ENCODE measurements at places on chromosomes 16 and 17.

- no peak for DNase-seq
Observed at GRCh38 chr16:23006380-23006779, 142.9 kb downstream of the USP31 start.

GRCh38 chr17:35586569-35587073 lies 501 bp upstream of the AP2B1 start:
- no peak for DNase-seq

DNA sequence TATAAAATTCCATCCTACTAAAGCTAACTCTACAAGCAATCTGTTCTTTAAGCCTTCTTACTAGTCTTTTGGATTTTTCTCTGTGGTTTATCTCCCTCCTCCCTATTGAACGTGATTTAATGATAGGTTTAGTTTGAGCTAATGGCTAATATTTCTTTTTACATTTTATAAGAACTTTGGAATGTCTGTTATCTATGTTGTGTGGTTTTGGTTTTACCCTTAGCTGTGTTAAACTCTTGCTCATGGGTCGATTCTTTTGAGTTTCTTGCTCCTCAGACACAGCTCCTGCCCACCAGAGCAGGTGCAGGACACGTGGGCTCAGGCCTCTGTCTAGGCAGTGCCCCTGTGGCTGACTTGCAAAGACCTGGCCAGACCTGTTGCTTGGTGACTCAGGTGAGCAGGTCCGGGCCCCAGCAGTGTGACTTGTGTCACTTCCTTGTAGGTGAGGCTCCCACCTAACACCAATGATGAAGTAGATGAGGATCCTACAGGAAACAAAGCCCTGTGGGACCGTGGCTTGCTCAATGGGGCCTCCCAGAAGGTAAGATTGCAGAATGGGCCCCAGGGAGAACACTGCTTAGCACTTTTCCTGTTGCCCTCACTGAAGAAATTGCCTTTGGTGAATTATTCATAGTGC lies 45.1 kb downstream of the SF3B3 start:
- no peak for DNase-seq

DNA sequence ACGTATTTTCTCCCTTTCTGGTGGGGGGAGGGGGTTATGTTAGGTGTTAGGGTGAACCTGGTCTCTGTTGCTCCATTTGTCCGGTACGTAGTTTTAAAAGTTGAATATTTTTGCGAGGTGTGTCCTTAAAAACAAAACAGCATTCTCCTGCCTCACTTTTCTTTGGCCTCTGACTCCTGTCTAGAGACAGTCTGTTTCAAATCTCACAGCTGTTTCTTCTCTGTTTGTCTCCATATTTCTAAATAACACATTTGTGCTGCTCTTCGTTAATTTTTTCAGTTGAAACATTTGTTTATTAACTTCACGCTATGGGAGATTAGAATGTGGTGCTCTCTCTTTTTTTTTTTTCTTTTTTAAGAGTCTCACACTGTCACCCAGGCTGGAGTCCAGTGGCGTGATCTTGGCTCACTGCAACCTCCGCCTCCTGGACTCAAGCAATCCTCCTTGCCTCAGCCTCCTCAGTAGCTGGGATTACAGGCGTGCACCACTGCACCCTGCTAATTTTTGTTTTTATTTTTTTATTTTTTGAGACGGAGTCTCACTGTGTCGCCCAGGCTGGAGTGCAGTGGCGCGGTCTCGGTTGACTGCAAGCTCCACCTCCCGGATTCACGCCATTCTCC lies 31.7 kb downstream of the RPA1 start:
- no peak for DNase-seq

DNA sequence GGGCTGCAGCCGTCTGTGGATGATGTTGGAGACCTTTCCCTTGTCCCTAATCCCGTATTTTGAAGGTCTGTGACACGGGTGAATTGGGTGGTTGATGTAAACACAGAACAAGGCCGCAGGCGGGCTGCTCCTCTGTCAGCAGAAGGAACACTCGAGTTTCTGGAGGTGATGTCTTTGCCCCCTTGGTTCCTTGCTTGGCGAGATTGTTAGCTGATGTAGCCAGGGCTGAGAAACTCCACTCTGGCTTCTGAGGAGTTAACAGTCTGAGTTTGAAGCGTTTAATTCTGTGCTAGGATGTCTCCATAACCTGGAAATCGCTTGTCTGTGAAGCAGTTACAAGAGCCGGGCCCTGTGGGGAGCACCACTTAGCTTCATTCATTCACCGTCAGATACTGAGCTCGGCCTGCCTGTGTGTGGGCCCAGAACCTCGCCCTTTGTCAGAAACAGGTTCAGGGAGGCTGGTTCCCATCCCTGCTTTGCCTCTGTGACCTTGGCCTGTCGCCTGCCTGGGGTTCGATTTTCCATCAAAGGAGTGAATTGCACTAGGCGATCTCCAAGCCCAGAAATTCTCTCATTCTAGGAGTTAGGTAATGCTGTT lies 1.3 kb downstream of the MAPK8IP3 start:
- DNase-seq: no peak

- DNase-seq: no peak
Observed at GRCh38 chr16:78704416-78704815, 605.0 kb downstream of the WWOX start.

DNA sequence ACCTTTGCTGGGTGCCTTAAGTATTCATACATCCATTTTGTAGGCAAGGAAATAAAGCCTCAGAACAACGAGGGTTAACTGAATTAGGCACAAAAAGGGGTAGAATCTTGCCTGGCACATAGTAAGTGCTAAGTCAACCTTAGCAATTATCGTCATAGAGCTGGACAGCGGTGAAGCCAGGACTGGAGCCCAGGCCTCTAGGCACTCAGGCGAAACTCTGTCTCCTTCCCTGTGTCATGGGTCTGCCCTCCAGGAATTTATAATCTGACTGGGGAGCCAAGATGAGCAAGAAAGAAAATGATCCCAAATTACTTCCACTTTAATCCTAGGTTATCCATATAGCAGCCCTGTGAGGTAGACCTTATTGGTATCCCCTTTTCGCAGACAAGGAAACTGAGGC lies 61.4 kb downstream of the KATNIP start:
- no peak for DNase-seq

GRCh38 chr17:49069585-49070273 lies 62.8 kb upstream of the B4GALNT2 start:
- DNase-seq: no peak

DNA sequence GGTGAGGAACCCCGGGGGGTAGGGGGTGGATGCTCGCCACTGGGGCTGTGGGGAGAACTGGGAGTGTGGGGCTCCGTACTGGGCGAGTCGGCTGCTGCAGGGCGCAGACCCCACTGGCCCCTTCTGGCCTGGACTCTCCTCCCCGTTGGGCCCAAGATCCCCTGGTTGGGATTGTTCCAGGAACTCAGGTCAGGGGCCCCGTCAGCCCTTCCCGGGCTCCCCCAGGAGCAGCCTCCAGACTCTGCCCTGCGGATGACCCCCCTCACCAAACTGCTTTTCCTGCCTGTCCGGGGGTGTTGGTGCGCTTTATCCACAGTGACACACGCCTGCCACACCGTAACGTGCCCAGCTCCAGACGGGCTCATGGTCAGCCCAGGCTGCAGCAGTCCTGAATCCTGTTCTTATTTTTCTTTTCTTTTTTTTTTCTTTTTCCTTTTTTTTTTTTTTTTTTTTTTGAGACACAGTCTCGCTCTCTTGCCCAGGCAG lies 21.1 kb downstream of the CENPX start:
- no peak for DNase-seq

GRCh38 chr16:66278111-66278531 lies 88.4 kb upstream of the CDH5 start:
- DNase-seq: no peak

- no peak for DNase-seq
Observed at GRCh38 chr16:65005696-65006095, 116.2 kb downstream of the CDH11 start.

- no peak for DNase-seq
Observed at GRCh38 chr17:64015447-64015846, 5.0 kb downstream of the ICAM2 start.

GRCh38 chr16:89018282-89019158 lies 41.5 kb upstream of the CBFA2T3 start:
- DNase-seq: no peak

GRCh38 chr17:32831627-32832243 lies 45.2 kb downstream of the MYO1D start:
- DNase-seq: no peak

DNA sequence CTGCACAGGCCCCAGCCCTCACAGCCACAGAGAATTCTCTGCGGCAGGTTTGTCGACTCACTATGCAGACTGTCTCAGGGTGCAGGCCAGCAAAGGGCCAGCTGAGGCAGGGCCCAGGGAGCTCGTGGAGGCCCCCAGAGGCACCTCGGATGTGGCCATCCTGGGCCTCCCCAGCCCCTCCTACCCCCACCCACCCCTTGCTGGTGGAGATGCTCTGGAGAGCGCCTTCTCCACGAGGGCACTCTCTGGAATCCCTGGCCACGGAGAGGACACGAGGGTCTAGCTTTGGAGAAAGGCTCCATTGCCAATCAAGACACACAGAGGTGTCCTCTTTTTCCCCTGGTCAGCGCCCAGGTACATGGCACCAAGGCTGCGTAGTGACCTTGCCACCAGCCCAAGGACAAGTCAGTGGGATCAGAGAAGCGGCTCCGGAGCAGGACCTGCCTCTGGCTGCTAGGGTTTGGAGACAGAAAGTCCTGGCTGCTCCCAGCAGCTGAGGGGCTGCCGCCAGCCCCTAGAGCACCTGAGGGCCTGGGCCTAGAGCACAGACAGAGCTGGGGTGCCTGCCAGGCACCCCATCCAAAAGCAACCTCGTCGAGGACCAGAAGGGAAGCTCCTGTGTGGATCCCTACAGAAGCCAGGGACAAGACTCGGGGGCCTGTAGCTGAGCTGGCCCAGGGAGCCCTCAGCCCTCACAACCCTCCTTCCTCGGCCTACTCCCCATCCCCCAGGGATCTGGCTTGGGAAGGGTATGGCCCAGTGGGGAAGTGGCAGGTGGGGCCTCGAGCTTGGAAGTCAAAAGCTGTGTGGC lies 18.7 kb downstream of the ARL2BP start:
- DNase-seq: no peak

DNA sequence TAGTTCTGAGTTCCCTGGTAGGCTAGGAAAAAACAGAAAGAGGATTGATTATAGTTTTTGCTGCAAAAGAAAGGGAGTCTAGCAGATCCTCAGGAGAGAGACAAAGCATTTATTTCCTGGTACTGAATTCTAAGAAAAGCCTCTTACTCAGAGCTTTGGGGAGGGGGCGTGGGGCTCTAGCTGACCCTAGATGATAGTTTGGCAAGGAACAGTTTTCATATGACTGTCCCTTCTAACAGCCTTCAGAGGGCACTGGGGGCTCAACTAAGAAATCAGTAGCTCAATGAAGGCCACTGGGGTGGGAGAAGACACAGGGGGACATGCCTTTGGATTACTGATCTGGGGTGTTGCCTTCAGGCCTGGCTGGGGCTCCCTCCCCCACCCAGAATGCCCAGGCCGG lies 4.0 kb downstream of the CA7 start:
- DNase-seq: no peak

GRCh38 chr16:55849536-55849935 lies 16.6 kb upstream of the CES1 start:
- no peak for DNase-seq

- peak; percentile 88 for DNase-seq
Observed at GRCh38 chr17:3557768-3558583, at the start of gene TRPV3. TRPV3 (minus strand) TSS chr17:3557812; CDS start chr17:3554850, 2,962 bp downstream.

DNA sequence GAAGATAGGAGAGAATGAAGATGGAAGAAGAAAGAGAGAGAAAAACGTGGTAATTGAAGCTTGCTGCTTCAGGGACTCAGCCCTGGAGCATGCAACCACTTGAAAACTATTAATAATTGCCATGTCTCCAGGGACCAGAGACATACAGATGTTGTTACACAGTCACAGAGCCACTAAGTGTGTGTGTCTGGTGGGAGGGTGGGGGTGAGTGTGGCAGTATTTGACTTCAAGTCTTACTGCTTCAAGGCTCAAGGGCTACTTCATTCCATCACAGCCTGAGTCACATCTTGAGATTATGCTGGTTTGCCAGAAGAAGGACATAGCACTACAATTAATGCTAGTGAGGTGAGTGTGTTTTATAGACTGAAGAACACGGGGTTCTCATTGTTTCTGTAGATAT lies 202.2 kb downstream of the CDH8 start:
- no peak for DNase-seq

DNA sequence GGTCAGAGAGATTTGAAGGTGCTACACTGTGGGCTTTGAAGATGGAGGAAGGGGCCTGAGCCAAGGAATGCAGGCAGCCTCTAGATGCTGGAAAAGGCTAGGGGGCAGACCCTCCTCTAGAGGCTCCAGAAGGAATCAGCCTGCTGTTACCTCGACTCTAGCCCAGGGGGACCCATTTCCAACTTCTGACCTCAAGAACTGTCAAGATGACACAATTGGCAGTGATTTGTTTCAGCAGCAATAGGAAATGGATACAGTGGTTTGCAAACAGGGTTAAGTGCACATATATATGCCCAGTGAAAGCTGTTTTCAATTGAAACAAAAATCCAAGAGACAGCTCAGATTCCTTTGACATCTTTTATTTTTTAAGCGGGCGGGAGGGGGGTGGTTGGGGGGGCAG lies 3.7 kb upstream of the ZDHHC1 start:
- no peak for DNase-seq

GRCh38 chr16:12652924-12653323 lies 150.8 kb downstream of the CPPED1 start:
- DNase-seq: no peak

GRCh38 chr17:69723741-69724140 lies 309.2 kb downstream of the MAP2K6 start:
- no peak for DNase-seq

DNA sequence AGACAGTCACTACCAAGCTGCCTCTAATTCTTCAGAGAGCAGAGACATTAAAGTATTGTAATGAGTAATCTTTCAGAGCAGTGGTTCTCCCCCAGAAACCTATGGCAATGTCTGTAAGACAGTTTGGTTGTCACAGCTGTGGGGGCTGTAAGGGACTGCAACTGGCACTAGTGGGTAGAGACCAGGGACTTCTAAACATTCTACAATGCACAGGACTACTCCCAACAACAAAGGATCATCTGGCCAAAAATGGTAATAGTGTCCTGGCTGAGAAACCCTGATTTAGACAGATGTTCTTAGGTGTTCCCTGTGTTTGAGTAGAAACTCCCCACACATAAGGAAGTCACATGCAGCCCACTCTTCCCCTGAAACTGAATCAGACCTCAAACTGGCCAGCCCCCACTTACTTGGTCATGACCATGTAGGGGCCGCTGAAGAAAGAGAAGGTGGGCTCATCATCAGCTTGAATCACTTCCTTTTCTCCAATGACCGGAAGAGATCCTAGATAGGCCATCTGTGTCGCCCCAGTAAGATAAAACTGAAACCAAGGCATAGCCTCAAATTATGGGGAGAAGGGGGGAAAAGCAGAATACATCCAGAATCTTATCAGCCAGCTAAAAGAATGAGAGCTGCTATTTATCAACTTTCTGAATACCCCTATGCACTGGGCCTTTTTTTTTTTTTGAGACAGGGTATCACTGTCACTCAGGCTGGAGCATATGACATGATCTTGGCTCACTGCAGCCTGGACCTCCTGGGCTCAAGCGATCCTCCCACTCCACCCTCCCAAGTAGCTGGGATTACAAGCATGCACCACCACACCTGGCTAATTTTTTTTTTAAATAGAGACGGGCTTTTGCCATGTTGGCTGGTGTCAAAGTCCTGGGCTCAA lies 75.8 kb downstream of the TEX14 start:
- no peak for DNase-seq

- DNase-seq: peak; percentile 98
Observed at GRCh38 chr17:17812211-17813054, 24.4 kb downstream of the SREBF1 start.

Data from GM12892 (cell line).